Activated CD8-positive, alpha-beta memory T cell treated with anti-CD3 and anti-CD28 coated beads for 48 hours (primary cell): ENCODE measurements at places on chromosomes 16 and 17.

DNA sequence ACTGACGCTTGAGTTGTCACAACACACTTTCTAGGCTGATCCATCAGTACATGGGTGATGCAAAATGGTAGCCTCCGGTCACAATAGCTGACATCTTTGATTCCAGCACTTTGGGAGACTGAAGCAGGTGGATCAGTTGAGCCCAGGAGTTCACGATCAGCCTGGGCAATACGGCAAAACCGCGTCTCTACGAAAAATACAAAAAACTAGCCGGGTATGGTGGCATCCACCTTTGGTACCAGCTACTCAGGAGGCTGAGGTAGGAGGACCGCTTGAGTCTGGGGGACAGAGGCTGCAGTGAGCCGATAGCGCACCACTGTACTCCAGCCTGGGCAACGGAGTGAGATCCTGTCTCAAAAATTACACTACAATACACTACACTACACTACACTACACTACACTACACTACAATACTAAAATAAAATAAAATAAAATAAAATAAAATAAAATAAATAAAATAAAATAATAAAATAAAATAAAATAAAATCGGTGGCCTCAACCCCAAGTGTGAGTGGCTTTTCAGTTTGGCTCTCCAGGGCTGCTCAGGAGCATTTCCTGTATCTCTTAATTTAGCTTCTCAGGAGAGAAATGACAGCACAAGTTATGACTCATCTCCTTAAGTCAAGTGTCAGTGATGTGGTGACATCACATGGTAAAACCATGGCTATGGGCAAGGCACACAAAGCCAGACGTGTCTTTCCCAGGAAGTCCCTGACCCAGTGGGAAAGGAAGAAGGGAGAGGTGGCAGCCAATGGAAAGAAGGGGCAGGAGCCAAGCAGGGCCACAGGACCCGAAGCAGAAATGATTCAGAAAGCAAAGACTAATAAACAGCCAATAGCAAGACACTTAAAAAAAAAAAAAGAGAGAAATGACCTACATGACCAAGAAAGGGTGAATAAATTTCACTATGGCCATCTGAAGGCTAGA, 75.3 kb upstream of the TBC1D3K start:
- DNase-seq, result no peak

GRCh38 chr17:50100480-50100883, 5.3 kb downstream of the PDK2 start:
- no peak for DNase-seq

DNA sequence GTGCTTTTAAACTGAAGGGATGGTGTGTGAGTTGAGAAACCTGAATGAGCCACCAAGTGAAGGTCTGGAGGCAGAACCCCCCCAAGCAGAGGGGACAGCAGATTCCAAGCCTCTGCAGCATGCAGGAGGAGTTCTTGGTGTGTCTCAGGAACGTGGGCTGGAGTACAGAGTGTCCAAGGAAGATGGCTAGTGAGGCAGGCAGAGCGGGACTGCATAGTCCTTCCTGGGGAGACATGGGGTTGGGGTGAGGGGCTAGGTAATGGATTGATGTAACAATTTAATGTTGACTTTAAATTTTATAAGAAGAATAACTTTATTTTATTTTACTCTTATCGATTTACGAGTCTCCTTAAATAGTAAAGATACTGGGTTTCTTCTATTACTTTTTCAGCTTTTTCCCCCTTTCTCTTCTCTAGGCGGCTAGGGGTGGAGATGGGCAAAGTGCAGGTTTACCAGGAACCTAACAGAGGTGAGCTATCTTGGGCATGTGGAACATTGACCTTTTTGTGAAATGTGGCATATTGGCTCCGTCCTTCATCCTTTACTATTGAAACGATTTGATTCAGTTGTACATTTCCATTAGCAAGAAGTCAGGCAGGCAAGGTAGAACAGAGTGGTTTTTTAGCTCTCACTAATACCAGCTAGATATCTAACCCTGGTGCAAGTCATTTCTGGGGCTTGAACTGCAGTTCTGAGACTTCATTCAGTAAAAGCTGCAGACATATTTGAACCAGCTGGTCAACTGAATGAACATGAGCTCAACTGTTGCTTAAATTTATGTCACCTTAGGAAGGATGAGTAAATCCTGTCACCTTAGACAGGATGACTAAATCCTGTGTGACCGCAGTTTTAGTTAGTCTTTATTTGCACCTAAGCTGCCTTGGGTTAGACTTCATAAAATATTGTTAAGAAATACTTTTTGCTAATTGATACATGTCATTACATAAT, 9.2 kb downstream of the PRPSAP2 start:
- DNase-seq, result no peak

- no peak for DNase-seq
Measured at GRCh38 chr17:73571511-73572130, 72.6 kb downstream of the SDK2 start.

- DNase-seq, result no peak
Measured at GRCh38 chr17:44268709-44269534, 987 bp upstream of the SLC4A1 start.

- DNase-seq, result no peak
Measured at GRCh38 chr17:65902155-65902554, 289.8 kb downstream of the CEP112 start.
